Activated gamma-delta T cell treated with anti-CD3 and anti-CD28 coated beads, Interleukin-2, amount 50 U/mL, for 16 hours (primary cell): ENCODE measurements at places on chromosomes 7 and 10.

DNA sequence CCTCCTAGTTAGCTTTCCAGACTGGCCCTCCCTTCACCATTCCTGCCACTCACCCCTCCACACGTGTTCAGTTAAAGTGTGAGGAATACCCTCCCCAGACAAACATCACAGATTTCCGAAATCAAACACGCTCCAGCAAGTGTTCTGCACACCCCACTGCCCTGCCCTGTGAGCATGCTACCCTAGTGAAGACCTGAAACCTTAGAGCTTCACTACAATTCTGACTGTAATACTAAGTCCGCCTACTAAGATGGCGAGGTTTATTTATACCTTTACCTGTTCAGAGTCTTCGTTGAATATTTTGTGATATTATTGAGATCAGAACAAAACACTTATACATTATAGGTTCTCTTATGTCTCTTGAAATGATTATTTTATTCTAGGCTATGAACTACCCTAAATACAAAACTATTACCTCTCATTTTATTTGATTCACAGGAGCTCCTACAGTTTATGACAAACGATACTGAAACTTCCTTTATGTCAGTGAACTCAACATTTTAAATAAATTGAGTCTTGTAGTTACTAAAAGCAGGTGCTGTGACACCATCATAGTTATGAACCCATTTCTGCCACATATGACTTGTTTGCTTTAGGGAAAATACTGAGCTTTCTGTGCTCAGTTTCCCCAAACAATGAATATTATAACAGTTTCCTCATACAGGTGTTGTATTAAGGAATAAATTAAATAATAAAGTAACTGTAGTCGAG lies 8.6 kb downstream of the SCIN start:
- DNase-seq, result no peak

- no peak for DNase-seq
Observed at GRCh38 chr7:20417675-20418382, 87.1 kb downstream of the ITGB8 start.

DNA sequence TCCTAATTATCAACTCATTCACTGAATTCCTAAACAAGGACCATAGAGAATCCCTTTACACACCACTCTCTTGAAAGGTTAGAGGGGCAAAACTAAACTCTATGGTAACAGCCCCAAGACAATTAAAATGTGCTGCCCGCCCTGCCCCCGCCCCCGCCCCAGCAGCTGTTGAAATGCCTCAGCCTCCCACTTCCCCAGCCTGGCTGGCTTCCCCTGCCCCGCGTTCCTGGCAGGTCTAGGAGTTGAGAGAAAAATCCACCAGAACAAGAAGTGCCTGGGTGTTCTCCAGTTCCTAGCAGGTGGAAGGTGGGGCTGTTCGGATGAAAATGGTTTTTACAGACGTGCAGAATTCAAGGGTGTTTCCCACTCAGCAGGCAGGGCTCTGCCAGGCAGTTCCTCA lies 109.5 kb upstream of the ZEB1 start:
- no peak for DNase-seq

DNA sequence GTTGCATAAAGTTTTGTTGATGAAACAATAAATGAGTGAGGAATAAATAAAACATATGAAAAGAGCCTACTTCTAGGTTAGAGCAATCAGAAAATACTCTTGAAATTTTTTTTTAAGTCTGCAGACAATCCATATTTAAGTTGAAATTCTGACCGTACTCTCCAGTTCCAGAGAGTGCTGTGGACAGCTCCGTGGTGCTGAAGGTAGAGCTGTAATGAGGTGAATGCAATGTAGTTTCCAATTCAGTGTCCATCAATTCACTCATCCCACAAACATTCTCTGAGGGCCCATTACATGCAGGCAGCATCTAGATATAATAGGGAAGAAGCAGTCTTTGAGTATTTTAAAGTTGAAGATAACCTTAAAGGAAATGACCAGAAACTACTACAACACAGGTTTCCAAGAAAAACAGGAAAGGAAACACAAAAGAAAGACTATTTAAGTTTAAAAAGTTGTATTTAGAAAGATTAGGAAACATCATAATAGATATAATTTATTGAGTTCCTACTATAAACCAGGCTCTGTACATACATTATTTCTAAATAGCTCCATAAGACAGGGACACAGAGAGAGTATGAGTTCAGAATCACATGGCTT lies 44.0 kb upstream of the CRTAC1 start:
- no peak for DNase-seq

- DNase-seq, result no peak
Observed at GRCh38 chr10:16732376-16732775, 84.8 kb downstream of the RSU1 start.

DNA sequence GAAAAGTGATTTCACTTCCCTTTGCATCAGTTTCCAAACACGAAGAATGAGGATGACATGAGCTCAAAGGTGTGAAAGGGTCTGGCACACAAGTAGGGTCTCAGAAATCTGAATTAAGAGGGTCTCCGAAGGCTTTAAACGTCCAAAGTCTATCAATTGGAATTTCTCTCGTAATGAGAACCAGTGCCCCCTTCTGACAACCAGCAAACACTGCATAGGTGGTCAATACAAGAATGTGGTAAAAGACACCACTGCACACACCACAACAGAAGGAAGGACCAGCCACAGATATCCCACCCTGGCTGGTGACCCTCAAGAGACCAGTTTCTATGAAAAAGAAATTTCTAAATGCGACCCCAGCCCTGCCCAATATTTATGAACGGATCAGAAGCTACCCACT lies 78.1 kb downstream of the CALN1 start:
- DNase-seq, result no peak

DNA sequence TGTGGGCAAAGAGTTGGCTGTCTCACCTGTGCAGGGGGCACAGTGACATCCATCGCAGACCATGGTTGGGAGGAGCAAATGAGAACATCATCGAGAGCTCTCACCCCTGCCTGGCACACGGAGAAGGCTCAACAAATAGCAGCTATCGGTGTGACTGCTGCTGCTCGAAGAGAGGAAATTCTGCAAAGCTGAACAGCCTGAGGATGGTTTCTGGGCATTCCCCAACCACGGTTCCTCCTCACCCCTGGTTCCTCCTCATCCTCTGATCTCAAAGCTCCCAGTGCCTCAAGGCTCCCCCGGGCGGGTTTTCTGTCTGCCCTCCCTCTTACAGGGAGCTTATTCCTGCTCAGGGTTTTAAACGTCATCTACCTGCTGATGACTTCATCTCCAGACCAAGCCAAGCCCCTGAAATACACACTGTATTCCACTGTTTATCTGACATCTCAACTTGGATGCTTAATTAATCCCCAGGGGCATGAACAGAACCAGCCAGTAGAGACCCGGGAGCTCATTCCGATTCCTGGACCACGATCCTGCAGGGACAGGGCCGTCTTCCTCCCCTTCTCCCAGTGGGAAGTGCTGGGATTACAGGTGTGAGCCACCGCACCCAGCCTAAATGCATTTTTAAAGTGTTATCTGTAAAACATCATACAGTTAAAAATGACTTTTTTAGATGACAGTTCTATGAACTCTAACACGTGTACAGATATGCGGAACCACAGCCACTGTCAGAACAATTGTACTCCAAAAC lies 19.5 kb upstream of the NOM1 start:
- DNase-seq, result no peak

DNA sequence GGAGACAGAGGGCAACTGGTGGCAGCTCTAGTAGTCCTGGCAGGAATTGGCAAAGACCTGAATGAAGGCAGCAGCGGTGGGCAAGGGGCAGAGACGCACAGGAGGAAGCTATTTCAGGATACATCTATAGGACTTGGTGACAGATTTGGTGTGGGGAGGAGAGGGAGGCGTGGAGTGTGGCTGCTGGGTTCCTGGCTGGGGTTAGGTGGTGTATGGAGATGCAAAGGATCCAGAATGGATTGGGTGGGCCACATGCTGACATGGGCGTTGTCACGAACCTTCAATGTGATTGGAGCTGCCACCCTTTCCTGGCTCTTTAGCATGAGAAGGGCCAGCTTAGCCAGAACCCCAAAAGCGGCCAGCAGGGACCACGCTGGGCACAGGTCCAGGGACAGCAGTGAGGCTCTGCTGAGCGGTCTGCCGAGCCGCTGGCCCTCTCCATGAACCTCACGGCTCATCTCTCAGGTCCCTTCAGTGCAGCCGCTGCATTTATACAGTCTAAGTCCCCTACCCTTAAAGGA lies 10.2 kb upstream of the ADCY1 start:
- DNase-seq, result no peak

- DNase-seq, result no peak
Observed at GRCh38 chr7:4209126-4209525, 473.0 kb upstream of the FOXK1 start.

- no peak for DNase-seq
Observed at GRCh38 chr7:139848274-139848673, 19.2 kb downstream of the TBXAS1 start.

- no peak for DNase-seq
Observed at GRCh38 chr10:73501651-73502050, 5.8 kb upstream of the PPP3CB start.

DNA sequence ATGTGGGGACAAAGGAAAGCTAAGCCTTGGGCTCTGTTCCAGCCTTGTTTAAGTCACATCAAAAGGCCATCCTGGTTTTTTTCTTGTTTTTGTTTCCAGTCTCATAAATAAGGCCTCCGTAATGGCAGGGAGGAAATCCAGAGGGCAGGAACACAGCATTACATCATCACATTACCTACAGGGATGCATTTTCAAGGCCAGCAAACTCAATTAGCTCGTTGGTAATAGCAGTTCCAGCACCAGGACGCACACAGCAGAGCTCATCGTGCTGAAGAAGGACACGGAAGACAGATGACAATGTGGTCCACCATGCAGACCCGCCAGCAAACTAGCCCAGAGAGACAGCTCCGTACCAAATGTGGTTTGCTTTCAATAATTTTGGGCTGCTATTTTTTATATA lies 1209.2 kb downstream of the TYW1 start:
- no peak for DNase-seq

GRCh38 chr7:4163565-4164203 lies 518.4 kb upstream of the FOXK1 start:
- no peak for DNase-seq

GRCh38 chr7:18356191-18356645 lies 139.3 kb upstream of the HDAC9 start:
- DNase-seq, result no peak

GRCh38 chr7:134078991-134079390 lies 48.1 kb upstream of the LRGUK start:
- no peak for DNase-seq

- no peak for DNase-seq
Observed at GRCh38 chr10:98224996-98225395, 43.0 kb downstream of the LOXL4 start.

- DNase-seq, result no peak
Observed at GRCh38 chr7:32161708-32162107, 91.5 kb upstream of the PDE1C start.

GRCh38 chr10:77157248-77158019 lies 480.2 kb downstream of the KCNMA1 start:
- no peak for DNase-seq

GRCh38 chr7:92667816-92668535 lies 77.8 kb upstream of the FAM133B start:
- no peak for DNase-seq

GRCh38 chr10:74854610-74855009 lies 28.2 kb downstream of the KAT6B start:
- no peak for DNase-seq

GRCh38 chr7:43931346-43931745 lies 5.1 kb downstream of the UBE2D4 start:
- DNase-seq, result no peak

DNA sequence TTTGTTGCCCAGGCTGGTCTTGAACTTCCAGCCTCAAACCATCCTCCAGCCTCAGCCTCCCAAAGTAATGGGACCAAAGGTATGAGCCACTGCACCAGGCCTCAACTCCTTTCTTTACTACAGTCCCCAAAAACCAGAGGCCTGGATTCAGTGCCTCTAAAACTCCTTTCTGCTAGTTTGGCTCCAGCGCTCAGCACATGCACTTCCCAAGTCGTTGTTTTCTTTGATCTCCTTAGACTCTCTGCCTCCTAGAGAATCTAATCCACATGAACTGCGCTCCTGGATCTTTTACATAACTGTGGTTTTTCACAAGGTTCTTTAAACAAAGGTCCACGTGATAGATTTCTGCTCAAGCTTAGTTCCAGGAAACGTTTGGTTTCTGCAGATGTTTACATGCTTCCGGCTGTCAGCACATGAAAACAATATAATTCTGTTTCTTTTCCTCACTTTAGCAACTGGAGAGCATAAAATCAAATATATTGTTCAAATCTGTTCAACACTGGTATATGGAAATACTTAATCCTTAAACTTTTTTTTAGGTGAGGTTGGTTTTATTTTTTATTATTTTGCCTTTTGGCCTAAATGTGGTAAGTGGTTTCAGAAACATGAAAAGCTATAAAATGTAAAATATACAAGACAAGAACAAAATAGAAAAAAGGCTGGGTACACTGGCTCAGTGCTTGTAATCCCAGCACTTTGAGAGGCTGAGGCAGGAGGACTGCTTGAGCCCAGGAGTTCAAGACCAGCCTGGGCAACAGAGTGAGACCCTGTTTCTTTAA lies 270.5 kb upstream of the MKLN1 start:
- no peak for DNase-seq

GRCh38 chr10:101777619-101778145 lies 1.8 kb upstream of the FGF8 start:
- DNase-seq, result no peak

- DNase-seq, result no peak
Observed at GRCh38 chr7:38476764-38477163, 154.4 kb downstream of the AMPH start.

GRCh38 chr7:22251281-22251680 lies 105.7 kb downstream of the RAPGEF5 start:
- no peak for DNase-seq

- DNase-seq, result no peak
Observed at GRCh38 chr7:29878081-29878688, 71.9 kb downstream of the WIPF3 start.

GRCh38 chr10:62354916-62355315 lies 19.3 kb upstream of the ZNF365 start:
- DNase-seq, result no peak

GRCh38 chr10:35353805-35354204 lies 17.5 kb downstream of the CCNY start:
- no peak for DNase-seq

DNA sequence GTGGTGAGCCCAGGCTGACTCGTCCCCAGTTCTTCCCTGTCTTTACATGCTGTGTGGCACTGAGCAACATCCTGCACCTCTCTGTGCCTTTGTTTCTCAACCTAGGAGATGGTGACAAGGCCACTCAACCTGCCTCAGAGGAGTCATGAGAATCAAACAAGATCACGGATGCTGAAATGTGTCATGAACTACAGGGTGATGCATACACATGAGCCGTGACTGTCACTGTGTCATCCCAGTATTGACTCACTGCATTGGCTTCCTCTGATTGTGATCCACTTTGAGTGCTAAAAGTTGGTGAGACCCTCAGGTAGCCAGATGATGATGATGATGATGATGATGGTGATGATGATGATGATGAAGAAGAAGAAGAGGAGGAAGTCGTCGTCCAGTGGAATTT lies 11.5 kb downstream of the C10orf71 start:
- no peak for DNase-seq

GRCh38 chr7:12851841-12852240 lies 164.4 kb downstream of the ARL4A start:
- no peak for DNase-seq

DNA sequence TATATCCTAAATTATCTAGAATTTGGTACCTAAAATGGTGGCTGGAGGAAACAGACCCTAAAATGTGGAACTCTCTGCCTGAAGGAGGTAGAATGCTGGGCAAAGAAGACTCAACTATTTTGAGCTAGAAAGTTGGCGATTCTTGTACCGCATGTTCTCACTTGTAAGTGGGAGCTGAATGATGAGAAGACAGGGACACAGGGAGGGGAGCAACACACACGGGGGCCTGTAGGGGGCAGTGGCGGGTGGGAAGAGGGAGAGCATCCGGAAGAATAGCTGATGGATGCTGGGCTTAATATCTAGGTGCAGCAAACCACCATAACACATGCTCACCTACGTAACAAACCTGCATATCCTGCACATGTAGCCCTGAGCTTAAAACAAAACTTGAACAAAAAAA lies 250.6 kb downstream of the CALN1 start:
- DNase-seq, result no peak
